GM03348 (cell line): ENCODE measurements at places on chromosomes 2 and 18.

DNA sequence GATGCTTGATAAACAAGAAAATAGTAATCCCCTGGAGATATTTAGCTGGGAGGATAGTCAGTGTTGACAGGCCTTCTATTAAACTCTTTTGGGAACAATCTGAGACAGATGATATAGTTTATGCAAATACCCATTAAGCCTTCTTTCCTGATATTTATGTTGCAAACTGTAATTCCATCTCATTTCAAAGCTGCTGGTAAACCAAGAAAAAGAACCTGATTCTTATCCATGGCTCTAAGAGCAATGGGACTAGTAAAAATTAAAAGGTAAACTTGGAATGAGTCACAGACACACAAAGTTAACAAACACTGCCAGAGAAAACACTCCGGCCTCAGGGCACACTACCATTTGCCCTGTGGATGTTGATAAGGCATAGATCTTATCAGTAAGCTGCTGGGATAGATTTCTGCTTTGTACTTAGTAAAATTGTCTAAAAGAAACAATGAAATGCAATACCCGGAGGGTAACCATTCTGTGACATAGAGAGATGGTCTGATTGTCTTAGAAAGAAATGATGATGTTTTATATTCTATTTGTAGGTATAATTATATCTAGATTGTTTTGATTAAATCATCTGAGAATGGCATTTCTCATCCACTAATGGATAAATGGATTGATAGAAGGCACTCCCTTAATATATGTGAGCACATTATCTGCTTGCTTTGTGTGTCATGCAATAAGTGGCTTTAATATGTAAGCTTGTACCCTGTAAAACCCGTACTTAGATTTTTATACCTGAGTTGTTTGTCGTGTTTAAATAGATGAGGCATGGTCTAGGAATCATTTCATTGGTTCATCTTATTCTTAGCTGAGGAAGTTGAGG, 13.2 kb downstream of the GALR1 start:
- DNase-seq, result no peak

GRCh38 chr18:58175786-58176176, 131.8 kb downstream of the NEDD4L start:
- no peak for DNase-seq

- peak; percentile 61 for DNase-seq
These were observed 176.0 kb downstream of the ACKR3 start for GRCh38 chr2:236745420-236746210.

- no peak for DNase-seq
These were observed 5.0 kb upstream of the TMEM178A start for GRCh38 chr2:39660612-39661236.

GRCh38 chr2:67828066-67828465, 234.7 kb downstream of the C1D start:
- no peak for DNase-seq

DNA sequence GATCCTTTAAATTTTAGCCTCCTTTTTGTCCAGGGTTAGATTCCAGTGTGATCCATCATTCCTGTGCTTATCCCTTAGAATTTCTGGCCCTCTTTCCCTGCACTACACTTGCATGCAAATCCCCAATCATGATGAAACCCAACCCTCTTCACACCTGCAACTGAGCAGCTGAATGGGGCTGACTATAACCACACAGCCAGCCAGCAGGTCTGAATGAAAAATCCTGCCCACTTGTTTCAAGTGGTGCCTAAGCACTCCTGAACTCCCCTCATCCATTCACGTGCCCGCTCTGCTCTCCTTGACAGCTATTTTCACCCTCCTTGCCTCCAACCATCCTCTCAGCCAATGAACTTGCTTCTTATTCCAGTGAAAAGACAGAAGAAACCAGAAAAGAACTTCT, 80.5 kb upstream of the AFF3 start:
- no peak for DNase-seq

GRCh38 chr2:129056309-129056958, 737.8 kb upstream of the HS6ST1 start:
- no peak for DNase-seq

DNA sequence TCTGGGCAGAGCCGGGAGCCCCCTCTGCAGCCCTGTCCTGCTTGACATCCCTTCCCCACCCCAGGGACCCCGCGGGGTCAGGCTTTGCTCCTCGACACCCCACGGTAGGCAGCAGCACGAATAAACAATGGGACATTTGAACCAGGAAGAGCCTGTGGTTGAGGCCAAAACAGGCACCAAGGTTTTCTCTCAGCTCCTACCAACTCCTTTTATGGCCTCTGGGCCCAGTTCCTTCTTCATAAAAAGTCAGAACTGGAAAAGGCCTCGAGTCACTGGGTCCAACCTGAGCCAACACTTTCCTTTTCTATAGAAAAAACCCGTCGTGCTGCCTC, 20.6 kb downstream of the TEX44 start:
- no peak for DNase-seq

DNA sequence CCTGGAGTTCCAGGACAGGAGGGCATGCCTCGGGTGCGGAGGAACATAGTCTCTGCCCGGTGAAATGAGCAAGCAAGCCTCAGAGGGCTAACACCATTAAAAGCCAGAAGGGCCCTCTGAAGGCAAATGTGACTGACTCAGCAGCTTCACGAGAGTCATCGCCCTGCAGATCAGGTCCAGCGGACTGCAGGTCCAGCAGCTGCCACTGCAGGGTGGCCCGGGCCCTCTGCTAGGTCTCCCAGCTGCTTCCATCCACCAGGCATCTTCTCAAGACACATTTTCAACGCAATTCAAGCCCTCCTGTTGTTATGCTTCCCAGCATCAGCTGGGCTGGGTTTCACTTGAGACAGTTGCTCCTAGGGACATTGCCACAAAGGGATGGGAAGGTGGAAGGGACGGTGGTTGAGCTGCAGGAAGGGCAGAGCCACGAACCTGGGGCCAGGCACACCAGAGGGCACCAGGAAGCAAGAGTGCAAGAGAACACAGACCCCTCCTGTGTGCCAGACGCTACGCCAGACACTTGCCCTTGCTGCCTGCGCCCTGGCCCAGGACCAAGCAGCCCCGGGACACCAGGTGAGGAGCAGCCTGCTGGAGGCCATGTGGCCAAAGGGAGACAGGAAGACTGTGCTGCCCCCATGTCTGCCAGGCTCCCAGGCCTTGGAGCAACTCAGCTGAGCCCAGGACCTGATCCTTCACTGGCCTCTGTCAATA, 173.0 kb downstream of the HDAC4 start:
- peak; percentile 56 for DNase-seq

GRCh38 chr18:62763101-62763521, 47.8 kb downstream of the PHLPP1 start:
- DNase-seq, result no peak

DNA sequence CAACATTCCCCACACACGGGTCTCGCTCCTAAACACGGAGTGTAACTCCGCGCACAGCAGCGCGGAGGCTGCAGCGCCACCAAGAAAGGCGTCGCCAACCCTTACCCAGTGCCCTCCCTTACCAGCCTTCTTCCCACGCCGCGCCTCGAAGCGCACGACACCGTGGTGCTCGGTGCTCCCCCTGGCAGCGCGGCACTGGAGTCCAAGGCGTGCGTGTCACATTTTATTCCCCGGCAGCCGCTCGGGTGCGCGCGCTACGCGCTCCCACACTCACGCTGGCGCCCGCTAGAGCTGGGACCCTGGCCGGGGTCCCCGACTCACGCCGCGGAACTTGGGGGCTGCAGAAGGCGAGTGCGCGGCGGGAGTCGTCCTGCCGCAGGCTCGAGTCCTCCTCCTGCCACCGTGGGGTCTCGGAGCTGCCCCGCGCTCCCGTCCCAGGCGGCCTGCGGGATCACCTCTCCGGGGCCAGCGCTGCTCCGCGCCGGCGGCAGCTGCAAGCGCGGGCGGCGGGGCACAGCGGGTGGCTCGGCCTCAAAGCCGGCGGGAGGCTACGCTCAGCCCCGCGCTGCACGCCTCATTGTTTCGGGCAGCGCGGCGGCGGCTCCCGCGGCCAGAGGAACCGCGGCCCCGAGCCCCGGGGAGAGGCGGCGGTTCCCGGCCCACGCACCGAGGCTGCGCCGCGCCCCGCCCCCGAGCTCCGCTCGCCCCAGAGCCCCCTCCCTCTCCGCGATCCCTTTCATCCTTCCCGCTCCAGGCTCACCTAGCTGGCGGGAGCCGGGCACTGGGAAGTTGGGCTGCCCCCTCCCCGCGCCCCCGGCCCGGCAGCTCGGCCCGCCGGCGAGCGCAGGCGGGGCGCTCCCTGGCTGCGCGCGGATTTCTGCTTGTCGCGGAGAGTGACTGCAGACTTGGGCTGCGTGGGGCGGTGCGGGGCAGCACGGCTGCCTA, at the start of gene ST6GAL2:
Gene ST6GAL2, minus strand, starts transcription at position 197 of the 945 bp plus-strand sequence. CDS start 42,190 bp downstream, outside the sequence.
- DNase-seq, result peak; percentile 42

- DNase-seq, result no peak
These were observed 19.9 kb upstream of the SCYGR1 start for GRCh38 chr2:227407591-227408151.

DNA sequence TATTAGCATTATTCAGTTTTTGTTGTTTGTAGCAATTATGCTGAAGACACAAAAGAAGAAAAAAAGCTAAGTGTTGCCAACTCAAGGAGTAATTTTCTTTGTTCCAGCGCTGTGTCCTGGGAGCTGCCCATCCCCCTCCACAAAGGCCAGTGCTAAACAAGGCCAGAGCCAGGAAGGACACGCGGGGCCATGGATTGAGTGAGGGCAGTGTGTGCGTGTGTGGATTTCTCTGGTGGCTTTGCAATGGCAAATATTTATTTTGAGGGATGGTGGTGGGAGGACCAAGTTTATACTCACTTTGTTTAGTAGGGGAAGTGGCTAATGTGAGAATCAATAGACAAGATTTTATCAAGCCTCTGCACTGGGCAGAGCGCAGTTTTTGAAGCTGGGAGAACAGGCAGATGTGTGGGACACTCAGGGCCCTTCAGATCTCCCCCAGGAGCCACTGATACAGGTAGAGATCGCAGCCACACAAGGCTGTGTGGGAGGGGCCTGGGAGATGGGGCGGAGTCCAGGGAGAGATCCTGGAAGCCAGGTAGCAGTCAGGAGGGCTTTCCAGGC, 11.4 kb downstream of the AGAP1 start:
- DNase-seq, result no peak

DNA sequence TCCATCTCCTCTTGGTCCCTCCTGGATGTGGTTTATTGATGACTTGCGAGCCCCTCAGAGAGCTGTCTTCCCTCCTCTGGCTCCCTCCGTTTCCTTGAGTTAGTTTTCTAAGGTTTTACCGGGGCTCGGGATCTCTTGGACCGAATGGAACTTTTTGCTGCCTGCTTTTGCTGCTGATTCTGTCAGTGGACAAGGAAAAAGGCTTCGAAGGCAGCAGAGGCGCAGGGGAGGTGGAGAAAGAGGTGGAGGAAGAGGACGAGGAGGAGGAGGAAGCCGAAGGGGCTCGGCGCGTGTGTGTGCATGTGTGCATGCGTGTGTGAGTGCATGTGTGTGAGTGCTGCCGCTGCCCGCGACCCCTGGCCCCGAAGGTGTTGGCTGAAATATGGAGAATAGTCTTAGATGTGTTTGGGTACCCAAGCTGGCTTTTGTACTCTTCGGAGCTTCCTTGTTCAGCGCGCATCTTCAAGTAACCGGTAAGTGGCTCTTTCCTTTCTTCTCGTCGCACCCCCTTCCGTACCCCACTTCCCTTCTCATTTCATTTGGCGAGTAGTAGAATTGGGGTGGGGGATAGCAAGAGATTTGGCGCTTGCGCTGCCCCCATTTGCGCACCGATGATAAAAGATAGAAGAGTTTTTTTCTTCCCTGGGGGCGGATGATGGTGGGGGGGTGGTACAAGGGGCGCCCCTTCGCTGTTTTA, 557 bp downstream of the DCC start:
- DNase-seq, result no peak

GRCh38 chr2:207156451-207157161, 9.1 kb downstream of the KLF7 start:
- no peak for DNase-seq

DNA sequence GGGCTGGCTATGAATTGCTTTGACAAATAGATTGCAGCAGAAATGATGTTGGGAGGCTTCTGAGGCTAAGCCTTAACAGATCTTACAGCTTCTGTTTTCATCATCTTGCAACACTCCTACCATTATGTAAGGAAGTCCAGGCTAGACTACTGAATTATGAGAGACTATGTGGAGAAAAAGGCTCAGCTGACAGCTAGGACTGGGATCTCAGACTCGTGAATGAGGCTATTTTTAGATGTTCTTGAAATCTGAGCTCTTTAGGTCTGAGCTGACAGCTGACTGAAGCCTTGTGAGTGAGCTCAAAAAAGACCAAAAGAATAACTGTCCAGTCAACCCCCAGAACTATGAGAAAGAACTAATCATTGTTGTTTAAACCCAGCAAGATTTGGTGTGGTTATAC, 70.3 kb downstream of the VWC2L start:
- no peak for DNase-seq

GRCh38 chr2:3647831-3648651, 10.0 kb upstream of the ALLC start:
- no peak for DNase-seq

DNA sequence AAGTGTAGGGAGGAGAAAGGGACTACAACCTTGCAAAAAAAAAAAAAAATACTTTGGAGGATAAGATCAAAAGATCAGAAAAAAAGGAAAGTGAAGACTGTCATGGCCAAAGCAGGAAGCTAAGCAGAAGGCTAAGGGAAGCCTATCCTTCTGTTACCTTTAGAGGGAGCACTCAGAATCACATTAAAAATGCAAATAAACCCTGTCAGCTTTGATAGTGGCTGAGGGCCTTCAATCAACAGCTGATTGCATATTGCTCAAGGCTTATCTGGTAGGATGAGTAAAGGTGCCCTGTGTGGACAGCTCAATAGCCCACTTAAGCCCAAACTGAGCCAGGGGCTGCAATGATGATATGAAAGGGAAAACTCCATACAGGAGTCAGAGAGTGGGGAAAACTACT, 1021.2 kb downstream of the LRP1B start:
- no peak for DNase-seq
